ENCODE measurements at places on chromosomes 6 and 20.

DNA sequence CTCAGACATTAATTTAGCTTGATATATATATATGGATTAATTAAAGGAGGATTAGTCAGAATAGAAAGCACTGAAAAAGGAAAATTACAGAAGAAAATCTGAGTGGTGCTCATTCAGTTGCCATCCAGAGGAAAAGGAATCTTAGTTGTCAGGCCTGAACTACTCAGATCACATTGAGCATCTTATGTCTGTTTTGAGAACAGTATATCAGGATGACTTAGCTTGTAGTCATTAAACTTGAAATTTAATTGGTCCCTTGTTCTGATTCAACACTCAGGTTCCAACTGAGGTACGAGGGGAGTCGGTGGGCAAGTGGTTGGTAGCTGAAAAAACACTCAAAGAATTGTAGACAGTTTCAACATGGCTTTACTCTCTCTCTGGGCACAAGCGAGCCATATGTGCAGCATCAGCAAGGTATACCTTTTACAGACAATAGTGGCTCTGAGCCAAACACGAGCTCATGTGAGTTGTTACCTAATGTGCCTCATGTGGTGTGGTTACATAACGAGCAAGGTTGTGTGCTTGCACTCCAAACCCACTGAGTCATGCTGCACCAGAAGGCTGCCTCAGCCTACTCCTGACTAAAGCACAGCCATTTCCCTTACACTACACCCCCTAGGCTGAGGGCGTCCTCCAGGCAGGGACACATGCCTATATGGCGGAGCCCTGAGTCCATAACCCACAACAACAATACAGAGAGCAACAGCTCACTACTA lies 73.0 kb upstream of the HMGN3 start:
- no peak for DNase-seq

DNA sequence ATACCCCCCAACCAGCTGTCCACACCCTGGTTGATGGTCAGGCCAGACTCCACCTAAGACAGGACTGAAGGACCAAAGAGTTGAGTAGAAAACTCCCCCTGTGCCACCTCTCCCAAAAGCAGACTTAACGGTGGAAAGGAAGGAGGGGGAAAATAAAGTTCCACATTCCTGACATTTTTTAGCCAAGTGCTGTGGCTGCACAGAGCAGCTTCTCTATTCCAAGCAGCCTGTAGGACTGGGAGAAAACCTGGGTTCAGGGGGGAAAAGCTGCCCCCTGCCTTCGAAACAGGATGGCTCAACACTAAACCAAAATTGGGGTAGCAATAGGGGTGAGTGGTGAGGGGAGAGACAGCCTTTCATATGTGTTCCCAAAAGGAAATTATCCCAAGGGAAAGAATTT lies 3.6 kb downstream of the TRAM2 start:
- DNase-seq = no peak

- no peak for DNase-seq
These were observed 118.1 kb downstream of the TOX2 start for GRCh38 chr20:44032583-44033331.

GRCh38 chr6:71333697-71334096 lies 45.1 kb downstream of the OGFRL1 start:
- DNase-seq = no peak

All from stimulated activated CD8-positive, alpha-beta memory T cell treated with anti-CD3 and anti-CD28 coated beads, Interleukin-4, amount 100 ng/mL, for 1 hour (primary cell).